ENCODE measurements at places on chromosomes 7 and 10.

- DNase-seq: no peak
Observed at GRCh38 chr7:127516320-127516719, 69.1 kb downstream of the GCC1 start.

DNA sequence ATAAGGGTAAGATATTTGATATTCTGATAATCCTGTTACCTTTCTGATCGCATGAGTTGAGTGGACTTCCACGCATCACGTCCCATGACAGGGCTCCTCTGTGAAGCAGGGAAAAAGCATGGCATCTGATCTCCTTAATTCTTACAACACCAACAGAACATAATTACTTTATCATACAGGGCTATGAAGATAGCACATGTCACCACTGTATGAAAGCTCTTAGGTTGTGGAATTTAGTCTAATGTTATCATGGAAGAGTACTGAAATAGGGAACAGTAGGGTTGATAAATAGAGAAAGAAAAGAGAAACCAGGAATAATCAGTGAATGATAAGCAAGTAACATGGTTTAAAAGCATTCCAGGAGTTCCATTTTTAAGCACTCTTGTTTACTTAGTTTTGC is 212.0 kb downstream of the CACNB2 start:
- no peak for DNase-seq

DNA sequence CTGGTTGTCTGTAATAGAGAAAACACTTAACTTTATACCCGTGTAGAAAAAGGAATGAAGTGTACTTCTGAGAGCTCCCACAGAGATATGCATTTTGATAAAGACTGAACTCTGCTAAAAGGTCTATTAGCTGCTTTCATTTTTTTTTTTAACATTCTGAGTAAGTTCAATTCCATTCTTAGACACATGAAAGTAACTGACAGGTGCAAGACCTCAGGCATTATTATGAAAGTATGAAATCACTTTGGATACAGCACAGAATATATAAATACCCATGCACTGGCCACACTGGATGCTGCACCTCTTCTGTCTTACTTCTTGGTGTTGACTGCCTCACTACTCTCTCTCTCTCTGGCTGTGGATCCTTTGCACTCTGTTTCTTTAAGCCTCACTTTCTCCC is 46.2 kb downstream of the VWDE start:
- DNase-seq: no peak

- DNase-seq: no peak
Observed at GRCh38 chr7:90599038-90599437, 2.9 kb downstream of the CDK14 start.

GRCh38 chr10:11260170-11260569 is 242.5 kb downstream of the CELF2 start:
- no peak for DNase-seq

GRCh38 chr7:94394437-94395140 is at the start of gene COL1A2:
COL1A2 (plus strand) TSS chr7:94394895; CDS start chr7:94395032, 137 bp downstream.
- no peak for DNase-seq

GRCh38 chr7:64868499-64868898 is 34.6 kb upstream of the ZNF273 start:
- no peak for DNase-seq

- no peak for DNase-seq
Observed at GRCh38 chr10:19815731-19816410, 361 bp upstream of the PLXDC2 start.

GRCh38 chr7:157211690-157212089 is 73.0 kb downstream of the UBE3C start:
- DNase-seq: no peak

GRCh38 chr7:99381664-99382075 is 7.1 kb downstream of the ARPC1B start:
- DNase-seq: no peak

GRCh38 chr7:103120362-103120761 is 28.5 kb downstream of the NAPEPLD start:
- DNase-seq: no peak

DNA sequence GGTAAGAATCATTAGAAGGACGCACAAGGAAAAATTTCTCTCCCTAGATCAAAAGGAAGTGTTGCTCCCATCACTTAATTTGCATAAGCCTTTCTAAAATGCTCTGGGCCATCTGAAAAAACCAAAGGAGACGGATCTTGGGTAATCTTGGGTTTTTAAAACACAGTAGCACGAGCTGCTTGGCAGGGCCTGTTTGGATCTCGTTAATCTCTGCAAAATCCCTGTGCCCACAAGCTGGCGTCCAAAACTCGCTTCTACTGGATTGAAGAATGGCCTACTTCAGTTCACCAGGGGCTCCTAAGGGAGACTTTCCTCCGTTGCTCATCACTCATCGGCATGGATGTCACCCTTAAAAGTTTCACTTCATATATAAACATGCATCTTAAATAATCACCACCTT is 128.6 kb downstream of the RNF216 start:
- DNase-seq: no peak
